ENCODE measurements at places on chromosomes 16 and 17. TPM values are rescaled to one million over a fixed set of nuclear protein-coding genes. Genes with fewer than 3 reads are reported as not detected.

DNA sequence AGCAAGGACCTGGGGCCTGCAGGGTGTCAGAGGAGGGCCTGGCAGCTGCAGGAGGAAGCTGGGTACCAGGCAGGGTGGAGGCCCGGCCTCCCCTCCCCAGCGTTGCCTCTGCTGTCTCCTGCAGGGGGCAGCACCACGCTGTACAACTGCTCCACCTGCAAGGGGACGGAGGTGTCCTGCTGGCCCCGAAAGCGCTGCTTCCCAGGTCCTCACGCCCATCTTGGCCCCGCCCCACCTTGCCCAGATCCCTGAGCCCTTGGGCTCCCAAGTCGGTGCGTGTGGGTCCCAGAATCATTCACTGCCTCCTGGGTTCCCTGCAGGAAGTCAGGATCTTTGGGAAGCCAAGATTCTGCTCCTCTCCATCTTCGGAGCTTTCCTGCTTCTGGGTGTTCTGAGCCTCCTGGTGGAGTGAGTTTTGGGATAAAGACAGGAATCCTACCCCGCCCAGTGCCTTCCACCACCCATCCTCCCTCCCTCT is 1.2 kb downstream of the TMEM95 start:
- H3K4me1 ChIP-seq: peaks cover 14% of the 10 kb centered on the region
- H3K27ac ChIP-seq: no peak overlapping the region
- peak; percentile 75 for DNase-seq
- H3K4me3 ChIP-seq: no peak overlapping the region
- H3K36me3 ChIP-seq: no peaks in the 10 kb centered on the region
- peaks cover 7% of the 10 kb centered on the region for H3K27me3 ChIP-seq

DNA sequence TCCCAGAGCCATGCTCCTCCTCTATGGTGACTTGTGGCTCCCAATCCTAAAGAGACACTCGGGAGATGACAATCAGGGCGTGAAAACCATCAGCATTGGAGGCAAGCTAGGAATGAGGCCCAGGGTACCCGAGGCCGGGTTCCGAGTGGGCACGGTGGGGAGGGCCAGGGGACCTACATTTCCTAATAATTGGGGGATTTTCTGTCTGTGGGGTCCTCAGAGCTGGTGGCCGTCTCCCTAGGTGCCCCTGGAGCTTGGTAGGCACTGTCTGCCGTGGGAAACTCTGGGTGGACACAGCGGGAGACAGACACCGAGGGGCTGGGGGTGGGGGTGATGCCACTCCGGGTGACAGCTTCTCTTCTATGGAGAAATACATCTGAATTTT is 312.5 kb upstream of the TNRC6C start:
- no peak overlapping the region for H3K4me3 ChIP-seq
- no peaks in the 10 kb centered on the region for H3K4me1 ChIP-seq
- H3K27ac ChIP-seq: no peak overlapping the region
- peaks cover 30% of the 10 kb centered on the region for H3K27me3 ChIP-seq

GRCh38 chr17:20983359-20983637 is 59.5 kb downstream of the USP22 start:
- no peak for DNase-seq
- no peak overlapping the region for H3K27ac ChIP-seq
- H3K4me3 ChIP-seq: no peak overlapping the region
- no peaks in the 10 kb centered on the region for H3K27me3 ChIP-seq
- H3K4me1 ChIP-seq: peaks cover 4% of the 10 kb centered on the region
- peaks cover 32% of the 10 kb centered on the region for H3K36me3 ChIP-seq

DNA sequence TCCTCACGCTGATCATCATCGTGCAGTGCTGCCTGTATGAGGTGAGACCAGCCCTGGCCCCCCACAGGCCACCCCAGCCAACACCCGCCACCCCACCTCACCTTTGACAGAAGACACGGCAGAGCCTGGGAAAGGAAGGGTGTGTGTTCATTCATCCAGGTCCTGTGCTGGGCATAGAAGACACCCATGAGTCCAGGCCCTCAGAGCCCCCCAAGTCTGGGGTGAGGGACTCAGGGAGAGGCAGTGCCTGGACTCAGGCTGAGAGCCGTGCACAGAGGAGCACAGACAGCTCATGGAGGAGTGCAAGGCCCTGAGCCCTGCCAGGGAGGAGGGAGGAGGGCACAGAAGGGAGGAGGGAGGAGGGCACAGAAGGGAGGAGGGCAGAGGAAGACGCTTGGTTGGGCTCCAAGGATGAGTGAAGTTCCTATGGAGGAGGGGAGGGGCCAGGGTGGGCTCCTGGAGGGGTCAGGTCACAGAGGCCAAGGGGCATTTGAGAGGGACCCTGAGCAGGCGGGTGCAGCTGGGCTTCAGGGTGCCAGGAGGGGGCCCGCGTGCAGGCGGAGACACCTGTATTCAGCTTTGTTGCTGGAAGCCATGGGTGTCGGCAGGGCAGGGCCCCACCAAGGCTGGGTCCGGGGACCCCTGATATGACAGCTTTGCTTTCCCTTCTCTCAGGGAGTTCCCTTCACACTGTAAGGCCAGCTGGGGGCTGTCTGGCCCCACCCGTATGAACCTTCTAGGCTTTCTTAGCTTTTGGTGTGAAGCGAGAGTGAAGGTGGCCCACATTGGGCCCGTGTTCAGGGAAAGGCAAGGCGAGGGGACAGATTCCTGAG is 11.4 kb downstream of the TAX1BP3 start:
- H3K27ac ChIP-seq: peak overlapping the region; percentile 75
- no peak overlapping the region for H3K4me3 ChIP-seq
- no peak for DNase-seq

DNA sequence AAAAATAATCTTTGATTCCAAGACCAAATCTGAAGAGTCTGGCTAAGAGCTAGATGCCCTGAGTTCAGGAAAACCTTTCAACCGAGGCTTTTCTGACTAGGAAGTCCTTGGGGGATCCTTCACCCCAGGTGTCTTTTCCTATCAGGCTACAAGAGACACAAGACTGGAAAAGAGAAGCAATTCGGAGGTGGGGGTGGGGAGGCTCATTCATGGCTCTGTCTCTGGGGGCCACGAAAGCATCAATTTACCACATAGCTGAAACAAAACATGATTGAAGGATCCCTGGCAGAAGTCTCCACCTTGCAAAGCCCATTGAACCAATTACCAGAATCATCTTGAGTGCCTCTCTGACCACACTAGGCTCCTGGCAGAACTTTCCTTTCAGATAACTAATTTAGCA is 239.8 kb upstream of the SALL1 start:
- no peaks in the 10 kb centered on the region for H3K36me3 ChIP-seq
- peaks cover 10% of the 10 kb centered on the region for H3K27me3 ChIP-seq
- no peak for DNase-seq
- H3K4me1 ChIP-seq: peaks cover 4% of the 10 kb centered on the region

- peak within 1 kb of the TSS; percentile 95 for H3K27ac ChIP-seq
- peak; percentile 69 for DNase-seq
- H3K36me3 ChIP-seq: no peaks in the 10 kb centered on the region
- H3K27me3 ChIP-seq: peaks cover 28% of the 10 kb centered on the region
Observed at GRCh38 chr16:57802341-57803133, at the start of gene KIFC3. KIFC3 (minus strand) TSS chr16:57802491; CDS start chr16:57798243, 4,248 bp downstream.

- peaks cover 13% of the 10 kb centered on the region for H3K36me3 ChIP-seq
- H3K27ac ChIP-seq: no peak overlapping the region
- no peaks in the 10 kb centered on the region for H3K27me3 ChIP-seq
- H3K4me1 ChIP-seq: no peaks in the 10 kb centered on the region
- no peak overlapping the region for H3K4me3 ChIP-seq
- DNase-seq: no peak
Observed at GRCh38 chr17:4199818-4200402, 56.9 kb downstream of the CYB5D2 start.

DNA sequence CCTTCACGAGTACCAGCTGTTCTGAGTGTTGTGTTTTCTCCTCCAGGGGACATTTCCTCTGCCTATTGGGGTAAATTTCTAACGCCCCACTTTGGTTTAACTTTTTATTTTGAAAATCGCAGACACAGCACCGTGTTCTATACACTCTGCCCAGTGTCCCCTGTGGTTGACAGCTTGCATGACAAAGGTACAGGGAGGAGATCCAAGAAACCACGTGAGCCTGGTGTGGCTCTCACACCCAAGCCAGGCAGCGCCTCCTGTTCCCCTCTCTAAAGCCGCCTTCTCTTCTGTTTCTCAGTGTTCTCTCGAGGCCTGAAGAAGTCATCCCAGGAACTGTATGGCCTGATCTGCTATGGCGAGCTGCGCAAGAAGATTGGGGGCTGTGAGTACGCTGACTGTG is 25.4 kb downstream of the CRAMP1 start:
- H3K4me1 ChIP-seq: no peaks in the 10 kb centered on the region
- H3K36me3 ChIP-seq: peaks cover 28% of the 10 kb centered on the region
- DNase-seq: no peak
- H3K27ac ChIP-seq: no peak overlapping the region
- H3K27me3 ChIP-seq: no peaks in the 10 kb centered on the region
- no peak overlapping the region for H3K4me3 ChIP-seq

DNA sequence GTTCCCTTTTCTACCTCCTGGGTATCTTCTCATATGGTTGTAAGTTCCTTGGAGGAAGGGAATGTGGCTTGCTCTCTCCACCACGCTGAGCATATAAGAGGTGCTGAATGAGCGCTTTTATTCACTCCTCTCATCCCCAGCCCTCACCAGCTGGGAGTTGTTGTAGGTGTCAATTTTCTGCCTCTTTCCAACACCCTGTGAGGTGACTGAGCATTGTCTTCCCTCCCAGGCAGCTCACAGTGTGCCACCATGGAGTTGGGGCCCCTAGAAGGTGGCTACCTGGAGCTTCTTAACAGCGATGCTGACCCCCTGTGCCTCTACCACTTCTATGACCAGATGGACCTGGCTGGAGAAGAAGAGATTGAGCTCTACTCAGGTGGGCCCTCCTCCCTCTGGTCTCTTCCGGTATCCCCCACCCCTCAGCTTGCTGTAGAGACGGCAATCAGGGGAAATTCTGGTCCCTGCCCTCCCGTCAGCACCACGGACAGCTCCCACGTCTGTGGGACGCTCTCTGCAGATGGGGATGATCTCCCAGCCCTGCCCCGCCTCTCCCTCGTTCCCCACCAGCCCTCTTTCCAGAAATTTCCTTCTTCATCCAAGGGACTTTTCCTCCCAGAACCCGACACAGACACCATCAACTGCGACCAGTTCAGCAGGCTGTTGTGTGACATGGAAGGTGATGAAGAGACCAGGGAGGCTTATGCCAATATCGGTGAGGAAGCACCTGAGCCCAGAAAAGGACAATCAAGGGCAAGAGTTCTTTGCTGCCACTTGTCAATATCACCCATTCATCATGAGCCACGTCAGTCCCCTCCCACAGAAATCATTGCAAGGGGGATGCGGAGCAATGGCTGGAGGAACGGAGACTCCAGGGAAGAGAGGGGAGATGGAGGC is 18.3 kb downstream of the CIITA start:
- no peak overlapping the region for H3K4me3 ChIP-seq
- no peaks in the 10 kb centered on the region for H3K36me3 ChIP-seq
- H3K27ac ChIP-seq: peak overlapping the region; percentile 12
- peaks cover 46% of the 10 kb centered on the region for H3K27me3 ChIP-seq

DNA sequence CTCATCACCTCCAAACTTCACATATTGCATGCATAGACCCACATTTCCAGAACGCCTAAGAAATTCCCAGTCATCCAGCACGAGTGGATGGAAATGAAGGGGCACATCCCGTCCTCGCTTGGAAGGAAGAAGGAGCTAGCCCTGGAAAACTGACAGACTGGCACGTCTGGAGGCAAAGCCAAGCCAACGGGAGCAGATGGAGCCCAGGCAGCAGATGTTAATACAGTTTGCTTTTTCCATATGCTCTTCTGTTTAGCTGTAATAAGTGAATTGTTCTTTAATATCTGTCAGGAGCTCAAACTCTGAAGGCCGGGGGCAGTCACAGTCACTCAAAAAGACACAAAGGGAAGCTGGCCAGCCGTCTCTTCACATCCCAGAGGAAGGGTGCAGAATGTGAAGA is 187.7 kb downstream of the XYLT1 start:
- no peaks in the 10 kb centered on the region for H3K36me3 ChIP-seq
- no peaks in the 10 kb centered on the region for H3K27me3 ChIP-seq
- no peak overlapping the region for H3K27ac ChIP-seq
- DNase-seq: no peak

GRCh38 chr17:45235416-45236281 is 14.0 kb downstream of the FMNL1 start:
- no peak overlapping the region for H3K4me3 ChIP-seq
- H3K27me3 ChIP-seq: peaks cover 66% of the 10 kb centered on the region

GRCh38 chr17:78232859-78233173 is 1.4 kb downstream of the TMEM235 start:
- no peaks in the 10 kb centered on the region for H3K4me1 ChIP-seq
- H3K27me3 ChIP-seq: peaks cover 42% of the 10 kb centered on the region
- no peak for DNase-seq
- no peak overlapping the region for H3K4me3 ChIP-seq
- H3K36me3 ChIP-seq: no peaks in the 10 kb centered on the region
- H3K27ac ChIP-seq: no peak overlapping the region

- H3K27ac ChIP-seq: peak overlapping the region; percentile 14
- peaks cover 20% of the 10 kb centered on the region for H3K36me3 ChIP-seq
- H3K27me3 ChIP-seq: no peaks in the 10 kb centered on the region
- peaks cover 1% of the 10 kb centered on the region for H3K4me1 ChIP-seq
- no peak overlapping the region for H3K4me3 ChIP-seq
- no peak for DNase-seq
Observed at GRCh38 chr16:75025761-75026160, 26.9 kb downstream of the ZNRF1 start.

DNA sequence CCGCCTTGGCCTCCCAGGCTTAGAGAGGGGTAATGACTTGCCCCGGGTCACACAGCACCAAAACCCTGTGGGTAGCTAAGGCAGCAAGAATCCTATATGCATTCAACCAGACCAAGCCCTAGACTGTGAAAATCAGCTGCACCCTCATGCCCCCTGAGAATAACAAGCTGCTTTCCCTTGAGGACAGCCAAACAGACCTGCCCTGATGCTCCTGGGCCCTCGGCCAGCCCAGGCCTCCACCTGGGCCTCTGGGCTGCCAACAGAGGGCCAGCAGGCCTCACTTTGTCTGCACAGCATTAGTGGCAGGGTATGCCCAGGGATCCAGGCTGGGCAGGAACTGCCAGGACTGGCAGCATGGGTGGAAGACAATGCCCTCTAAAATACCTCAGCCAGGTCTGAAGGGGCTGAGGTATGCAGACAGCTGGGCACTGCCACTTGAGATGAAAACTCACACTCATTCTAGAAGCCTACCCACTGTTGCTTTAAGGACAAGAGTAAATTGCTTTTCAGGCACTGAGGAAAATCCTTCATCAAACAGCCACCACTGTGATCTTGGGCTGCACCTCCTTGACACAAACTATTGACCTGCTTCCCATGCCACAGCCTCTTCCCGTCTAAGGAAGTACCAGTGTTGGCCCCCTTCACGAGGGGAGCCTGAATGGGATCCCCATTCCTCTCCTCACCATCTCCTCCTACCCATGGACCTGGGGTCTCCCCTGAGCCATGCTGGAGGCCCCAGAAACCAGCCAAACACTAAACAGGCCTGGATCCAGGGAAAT is 8.8 kb downstream of the ST3GAL2 start:
- no peaks in the 10 kb centered on the region for H3K27me3 ChIP-seq
- no peak overlapping the region for H3K4me3 ChIP-seq
- peaks cover 64% of the 10 kb centered on the region for H3K4me1 ChIP-seq
- no peak for DNase-seq

TUBB3 gene
- 201 TPM for total RNA-seq

SYNGR3 gene
- 3.3 TPM for total RNA-seq

GP1BA gene
- not detected for total RNA-seq

PYY gene
- total RNA-seq: 1.1 TPM

SLFN14 gene
- not detected for total RNA-seq

ADAP2 gene
- 2.3 TPM for total RNA-seq

CACNG3 gene
- total RNA-seq: not detected

Data from progenitor cell of endocrine pancreas (in vitro differentiated cells).